ENCODE measurements at places on chromosomes 16 and 17.

- no peak for DNase-seq
Observed at GRCh38 chr17:36942019-36942599, 4.8 kb downstream of the LHX1 start.

GRCh38 chr16:7742626-7743025, 410.0 kb downstream of the RBFOX1 start:
- DNase-seq: no peak

DNA sequence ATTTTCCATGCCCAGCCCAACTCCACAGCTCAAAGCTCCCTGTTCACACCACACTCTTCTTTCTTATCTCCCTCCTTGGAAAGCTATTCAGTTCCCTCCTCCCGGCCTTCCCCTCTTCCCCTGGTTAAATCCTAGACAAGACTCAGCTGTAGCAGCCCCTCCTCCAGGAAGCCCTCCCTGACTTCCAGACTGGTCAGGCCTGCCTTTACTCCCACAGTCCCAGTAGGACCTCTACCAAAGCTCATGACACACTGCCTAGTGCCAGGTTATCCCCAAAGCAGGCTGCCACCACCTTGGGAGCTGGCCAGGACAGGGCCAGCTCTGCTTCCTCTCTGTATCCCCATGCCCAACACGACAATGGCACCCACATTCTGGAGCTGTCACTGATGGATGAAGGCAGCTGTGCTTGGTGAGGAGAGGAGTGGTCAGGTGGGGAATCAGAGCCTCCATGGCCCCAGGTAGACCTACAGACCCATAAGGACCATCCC, 50.0 kb downstream of the BEAN1 start:
- no peak for DNase-seq

DNA sequence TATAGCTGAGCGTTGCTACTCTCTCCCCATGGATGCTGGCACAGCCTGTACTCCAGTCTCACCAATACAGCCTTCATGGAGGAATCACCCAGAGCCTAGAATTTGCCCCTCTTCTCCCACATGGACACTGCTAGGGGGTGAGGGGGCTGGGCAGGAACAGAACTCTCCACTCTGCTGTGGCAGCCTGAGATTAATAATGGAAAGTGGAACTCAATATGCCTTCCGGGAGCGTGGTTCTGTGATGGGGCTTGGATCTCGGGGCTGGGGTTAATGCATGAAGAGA, 1.2 kb downstream of the SLC9A5 start:
- no peak for DNase-seq

DNA sequence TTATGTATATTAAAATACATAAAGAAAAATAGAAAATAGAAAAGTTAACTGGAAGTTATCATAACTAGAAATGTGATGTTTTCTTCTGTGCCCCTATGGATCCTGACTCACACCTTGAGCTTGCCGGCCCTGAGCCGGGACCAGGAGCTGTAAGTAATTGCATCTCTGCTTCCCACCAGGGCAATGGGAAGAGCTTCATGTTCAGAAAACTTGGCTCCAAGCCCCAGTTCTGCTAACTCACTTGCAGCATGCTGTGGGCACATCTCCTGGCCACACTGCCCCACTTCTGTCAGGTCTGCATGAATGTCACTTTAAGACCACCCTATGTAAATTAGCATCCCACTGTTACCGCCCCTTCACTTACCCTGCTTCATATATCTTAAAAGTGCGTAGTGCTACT, 37.2 kb downstream of the GNAO1 start:
- no peak for DNase-seq

GRCh38 chr16:71761097-71761496, 36.6 kb upstream of the PHLPP2 start:
- no peak for DNase-seq

DNA sequence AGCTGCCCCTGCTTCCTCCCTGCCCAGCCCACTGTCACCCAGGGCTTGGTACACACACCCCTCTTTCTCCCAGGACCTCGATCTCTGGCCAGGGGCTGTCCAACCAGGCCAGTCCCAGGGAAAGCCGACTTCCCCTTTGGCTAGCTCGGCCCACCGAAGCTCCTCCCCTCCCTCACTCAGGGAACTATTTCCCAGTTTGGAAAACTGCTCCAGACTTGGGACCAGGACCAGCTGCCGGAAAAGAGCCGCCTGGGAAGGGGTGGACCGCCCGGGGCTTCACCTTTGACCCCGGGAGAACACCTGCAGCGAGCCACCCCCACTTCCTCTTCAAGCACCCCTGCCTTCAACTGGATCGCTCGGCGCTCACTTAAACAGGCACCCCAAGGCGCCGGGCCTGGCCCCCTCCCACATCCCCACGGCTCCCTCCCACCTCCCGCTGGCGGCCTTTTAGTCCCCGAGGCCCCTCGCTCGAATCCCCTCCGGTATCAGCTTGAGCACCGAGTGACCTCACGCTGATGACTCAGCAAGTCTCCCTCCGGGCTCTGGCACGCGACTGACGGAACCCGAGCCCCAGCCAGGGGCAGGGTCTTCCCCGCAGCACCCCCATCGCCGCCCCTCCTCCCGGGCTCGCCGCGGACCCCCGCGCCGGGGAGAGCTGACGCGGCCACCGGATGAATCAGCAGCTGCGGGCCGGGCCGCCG, 934 bp downstream of the MAFG start:
- DNase-seq: peak; percentile 77
